AG08395 (cell line): ENCODE measurements at places on chromosomes 3 and 15.

DNA sequence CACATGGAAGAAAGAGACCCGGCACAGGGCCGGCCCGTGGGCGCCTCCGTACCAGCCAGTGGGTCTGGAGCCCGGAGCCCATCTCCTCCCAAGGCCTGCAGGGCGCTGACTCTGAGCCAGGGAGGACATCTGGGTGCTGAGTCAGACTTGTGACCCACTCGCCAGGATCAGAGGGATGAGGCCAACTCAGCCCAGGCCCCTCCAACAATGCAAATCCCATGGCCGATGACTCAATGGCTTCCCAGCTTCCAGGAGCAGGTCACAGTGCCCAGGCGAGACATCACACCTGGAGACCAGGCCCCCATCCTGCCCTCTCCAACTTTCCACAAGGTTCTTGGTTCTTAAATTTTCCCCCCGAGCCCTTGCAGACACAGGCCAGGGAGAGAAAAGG, 95.1 kb downstream of the LRIG1 start:
- DNase-seq = peak; percentile 92

DNA sequence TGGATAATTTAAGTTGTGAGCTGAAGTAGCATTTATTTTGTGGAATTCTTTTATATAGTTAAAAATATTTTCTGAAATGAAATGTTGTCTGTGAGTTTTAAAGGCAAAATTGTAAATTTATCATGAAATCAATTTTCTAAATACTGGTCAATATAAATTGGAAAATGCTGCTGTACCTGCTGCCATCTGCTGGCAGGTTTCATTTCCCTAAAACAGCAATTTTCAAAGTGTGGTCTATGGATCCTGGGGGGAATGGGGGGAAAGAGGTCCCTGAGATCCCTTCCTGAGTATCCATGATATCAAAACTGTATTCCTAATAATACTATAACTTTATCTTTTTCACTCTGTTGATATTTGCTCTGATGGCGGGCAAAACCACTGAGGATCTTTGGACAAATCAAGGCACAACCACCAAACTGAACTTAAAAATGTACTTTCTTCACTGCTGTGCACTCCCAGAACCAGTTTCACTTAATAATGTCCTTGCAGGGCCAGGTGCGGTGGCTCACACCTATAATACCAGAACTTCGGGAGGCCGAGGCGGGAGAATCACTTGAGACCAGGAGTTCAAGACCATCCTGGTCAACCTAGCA, 17.2 kb upstream of the CCR4 start:
- DNase-seq = no peak

DNA sequence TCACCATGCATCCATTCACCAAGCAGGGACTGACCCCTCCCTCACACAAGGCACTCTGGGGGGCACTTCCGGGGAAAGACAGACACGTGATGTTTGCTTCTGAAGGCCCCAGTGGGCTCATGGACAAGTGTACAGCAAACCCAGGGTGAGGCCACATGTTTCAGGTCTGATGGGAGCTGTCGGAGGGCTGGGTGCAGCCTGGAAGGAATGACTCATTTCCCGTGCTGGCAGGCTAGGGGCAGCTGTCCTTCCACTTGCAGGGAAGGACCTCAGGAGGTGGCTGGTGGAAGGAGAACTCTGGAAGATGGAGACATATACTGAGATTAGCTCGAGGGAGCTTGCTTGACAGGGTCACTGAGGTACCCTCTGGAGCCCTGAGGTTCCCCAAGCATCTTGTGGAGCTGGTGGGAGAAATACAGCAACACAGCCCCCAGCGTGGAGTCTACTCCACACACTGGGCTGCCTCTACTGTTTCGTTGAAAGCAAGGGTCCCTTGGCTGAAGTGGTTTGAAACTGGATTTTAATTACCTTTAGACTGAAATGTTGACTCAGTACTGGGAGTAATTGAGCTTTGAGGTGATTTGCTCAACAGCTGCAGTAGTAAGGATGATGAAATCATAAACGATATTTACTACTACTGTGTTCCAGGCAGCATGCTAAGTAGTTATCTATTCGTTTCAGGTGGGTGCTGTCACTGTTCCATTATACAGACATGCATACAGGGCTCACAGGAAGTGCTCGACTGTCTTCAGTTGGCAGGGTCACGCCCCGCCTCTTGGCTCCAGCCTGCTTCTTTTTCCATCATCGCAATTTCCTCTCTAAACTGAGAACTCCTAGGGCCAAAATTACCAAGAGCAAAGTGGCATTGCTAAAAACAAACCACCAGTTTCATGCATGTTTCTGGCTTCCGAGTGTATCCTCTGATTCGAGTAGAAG, 230.4 kb downstream of the ADAMTS17 start:
- DNase-seq = peak; percentile 84

DNA sequence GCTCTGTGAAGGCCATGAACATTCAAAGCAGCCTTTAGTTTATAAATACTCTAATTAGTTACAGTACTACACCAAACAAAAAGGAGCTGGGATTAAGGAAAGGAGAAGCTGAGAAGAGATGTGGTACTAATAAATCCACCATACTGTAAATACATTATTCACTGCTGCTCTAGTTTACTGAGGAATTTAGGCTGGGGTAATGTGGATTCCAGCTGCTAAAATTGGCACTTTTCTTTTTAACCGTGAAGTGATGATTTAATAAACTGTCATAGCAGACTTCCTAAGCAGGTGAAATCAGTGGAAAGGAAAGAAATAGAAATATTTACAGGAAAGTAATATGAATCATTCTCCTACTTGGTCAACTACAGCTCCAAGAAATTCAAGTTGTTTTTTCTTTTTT, 88.7 kb downstream of the TFG start:
- DNase-seq = no peak

DNA sequence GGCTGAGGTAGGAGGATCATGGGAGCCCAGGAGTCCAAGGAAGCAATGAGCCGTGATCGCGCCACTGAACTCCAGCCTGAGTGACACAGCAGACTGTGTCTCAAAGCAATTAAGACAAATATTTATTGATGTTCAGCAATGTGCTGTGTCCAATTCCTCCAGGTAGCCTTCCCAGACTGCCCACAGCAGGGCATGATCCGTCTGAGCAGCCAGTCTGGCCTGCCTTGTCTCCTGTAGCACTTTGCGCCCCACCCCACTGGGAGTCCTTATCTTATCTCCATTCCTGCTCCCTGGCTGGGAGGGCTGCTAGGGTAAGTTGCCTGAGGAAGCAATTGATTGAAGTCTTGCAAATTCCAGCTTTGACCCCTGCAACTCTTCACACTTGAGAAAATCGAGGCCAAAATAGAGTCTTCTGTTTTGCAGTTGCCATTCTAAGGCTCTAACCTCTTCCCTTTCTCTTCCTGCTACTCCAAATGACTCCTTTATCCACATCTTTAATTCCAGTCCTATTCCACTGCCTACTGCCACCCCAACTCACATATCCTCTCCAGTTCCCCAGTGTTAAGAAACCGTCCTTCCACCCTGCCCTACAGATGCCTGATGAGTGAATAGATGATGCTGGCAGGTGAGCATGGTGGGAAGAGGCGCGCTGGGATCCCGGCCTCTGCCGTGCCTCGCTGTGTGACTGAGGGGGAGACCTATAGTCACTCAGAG, 26.9 kb upstream of the LCTL start:
- no peak for DNase-seq

DNA sequence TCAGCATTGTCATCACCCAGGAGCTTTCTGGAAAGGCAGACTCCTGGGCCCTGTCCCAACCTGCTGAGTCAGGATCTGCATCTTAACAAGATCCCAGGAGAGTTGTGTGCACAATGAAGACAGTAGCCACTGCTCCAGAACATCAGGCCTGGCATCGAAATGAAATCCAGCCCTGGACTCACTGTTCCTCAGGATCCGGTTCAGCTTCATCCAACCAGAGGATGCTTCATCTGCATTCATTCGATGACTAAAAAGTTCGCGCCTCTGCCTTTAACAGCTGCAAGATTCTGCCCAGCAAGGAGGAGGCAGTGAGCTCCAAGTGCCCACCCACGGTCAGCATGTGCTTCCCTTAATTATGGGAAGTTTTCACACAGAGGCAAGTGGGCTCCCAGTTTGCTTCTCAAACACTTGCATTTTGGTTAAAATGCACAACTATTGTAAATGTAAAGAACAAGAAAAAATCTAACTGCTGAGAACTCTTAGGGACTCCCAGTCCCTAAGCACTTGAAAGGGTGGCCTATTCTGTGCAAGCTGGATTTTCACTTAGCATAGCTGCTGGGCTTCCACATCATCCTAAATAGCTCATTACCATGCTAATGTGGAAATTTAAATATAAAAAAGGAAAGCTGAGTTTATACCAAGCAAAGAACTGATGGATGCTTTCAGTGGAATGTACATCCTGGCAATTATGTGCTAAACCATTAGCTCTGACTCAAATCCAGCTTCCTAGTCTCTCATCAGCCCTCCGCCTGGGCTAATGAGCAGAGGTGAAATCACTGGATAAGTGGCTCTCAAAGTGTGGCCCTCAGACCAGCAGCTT, 25.5 kb upstream of the ESYT3 start:
- DNase-seq = peak; percentile 41

DNA sequence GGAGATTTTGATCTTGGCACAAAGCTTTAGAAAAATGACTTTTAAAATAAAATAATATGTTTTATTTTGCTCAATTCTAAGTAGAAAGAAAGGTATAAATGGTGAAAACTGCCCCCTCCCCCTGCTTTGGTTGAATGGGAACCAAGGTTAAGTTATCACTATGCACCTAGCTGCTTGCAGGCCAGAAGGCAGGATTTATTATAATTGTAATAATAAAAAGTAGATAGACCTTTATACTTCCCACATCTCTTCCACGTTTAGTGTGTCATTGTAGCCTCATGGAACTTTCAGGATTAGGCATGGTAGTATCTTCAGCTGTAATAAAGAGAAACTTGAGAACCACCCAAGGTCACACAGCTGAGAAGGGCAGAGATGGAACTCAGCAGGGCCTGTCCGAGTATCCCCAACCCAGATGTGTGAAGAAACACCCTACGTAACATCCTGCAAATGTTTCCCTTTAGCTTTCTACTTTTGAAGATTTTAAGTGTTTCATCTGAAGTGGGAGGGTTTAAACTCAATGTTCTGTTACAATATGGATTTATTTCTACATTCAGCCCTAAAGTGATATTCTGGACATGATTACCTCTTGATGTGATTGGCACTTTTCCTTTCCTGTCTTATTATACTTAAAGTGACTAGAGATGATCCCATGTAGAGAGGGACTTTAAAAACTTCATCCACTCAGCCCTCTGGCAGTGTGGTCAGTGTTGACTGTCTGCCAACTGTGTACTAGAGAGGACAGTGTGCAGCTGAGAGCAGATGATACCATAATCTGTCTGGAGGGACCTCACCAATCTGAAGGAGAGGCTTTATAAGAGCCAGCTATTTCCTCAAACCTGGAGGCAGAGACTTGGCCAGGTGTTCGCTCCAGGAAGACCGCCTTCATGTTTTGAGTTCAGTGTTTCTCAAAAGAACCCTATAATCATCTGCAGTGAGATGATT, 282.5 kb upstream of the TRIM42 start:
- DNase-seq = no peak

DNA sequence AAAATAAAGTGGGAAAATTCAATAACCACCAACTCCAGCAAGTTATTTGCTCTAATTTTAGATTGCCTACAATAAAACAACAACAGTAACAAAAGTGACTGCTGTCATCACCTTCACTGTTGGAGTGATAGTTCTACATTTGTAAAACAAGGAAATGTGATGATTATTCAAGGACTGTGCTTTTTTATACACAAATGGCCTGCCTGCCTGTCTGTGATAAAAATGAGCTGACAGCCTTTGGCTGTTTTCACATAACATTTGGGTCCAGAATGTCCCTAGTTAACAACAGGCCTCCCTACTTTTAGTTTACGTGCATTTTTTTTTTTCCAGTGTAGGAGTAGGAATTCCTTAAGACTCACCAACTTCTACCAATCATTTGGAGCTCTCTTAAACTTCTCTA, 768.8 kb downstream of the PDCD6IP start:
- DNase-seq = no peak

DNA sequence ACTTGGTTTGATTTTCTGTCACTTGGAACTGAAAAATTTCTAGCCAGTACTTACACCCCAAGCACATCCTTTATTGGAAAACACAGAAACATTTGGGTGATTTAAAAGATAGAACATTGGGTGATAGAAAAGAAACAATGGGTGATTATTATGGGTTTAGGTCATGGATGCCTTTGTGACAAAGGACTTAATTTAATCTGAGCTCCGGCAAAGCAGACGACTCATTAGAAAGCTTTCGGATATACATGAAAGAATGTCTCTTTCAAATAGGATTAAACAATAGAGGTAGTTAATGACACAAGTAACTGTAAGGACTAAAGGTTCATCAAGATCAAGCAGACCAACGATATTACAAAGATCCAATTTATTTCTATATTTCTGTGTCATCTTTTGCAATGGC, 37.3 kb upstream of the CNTN4 start:
- no peak for DNase-seq

DNA sequence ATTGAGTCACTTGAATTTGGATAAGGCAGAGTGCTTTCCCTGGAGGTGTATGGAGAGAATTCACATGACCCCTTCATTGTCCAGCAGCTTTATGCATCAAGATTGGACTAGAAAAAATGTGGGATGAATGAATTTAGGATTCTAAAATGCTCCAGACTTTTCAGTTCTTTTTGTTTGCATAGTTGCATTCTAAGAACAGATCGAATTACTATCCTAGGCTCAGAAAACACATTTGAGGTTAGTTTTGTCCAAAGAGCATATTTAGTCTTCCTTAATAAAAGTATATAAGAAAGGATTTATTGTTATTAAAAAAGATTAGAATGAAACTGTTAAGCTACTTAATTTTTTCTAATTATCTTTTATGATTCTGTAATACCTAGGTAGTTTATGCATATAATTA, 127.4 kb downstream of the UBE2E2 start:
- DNase-seq = no peak

DNA sequence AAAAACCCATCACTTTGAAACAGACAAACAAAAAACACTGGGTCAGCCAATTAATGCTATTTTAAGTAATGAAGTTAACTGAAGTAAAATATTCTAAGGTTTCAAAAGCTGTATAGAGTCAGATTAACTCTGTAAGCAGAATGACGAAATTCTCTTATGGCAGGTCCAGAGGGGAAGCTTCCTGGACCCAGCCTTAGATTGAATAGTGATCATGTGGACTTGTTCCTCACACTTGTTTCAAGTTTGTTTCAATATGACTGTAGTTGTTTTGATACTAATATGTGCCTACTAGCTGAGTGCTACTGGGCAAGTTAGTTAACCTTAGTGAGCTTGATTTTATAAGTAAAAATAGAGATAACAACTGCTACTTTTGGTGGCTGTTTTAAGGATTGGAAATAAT, 32.6 kb downstream of the PLS1 start:
- no peak for DNase-seq

DNA sequence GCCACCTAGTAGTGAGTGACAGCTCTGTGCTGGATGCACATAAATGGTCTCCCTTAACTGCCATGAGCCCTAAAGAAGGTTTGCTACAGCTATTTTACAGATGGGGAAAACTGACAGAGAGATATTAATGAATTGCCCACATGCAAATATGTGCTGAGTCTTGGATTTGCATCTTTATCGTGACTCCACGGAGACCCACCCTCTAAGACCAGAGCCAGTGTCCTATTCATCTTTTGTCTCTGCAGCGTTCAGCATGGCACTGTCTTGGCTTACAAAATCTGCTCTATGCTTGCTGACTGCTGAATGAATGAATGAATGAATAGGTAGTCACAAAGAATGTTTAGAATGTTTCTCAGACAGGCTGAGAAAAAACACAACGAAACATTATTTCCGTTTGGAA, 48.3 kb downstream of the BTD start:
- DNase-seq = no peak
